CD8-positive, alpha-beta T cell (primary cell): ENCODE measurements at places on chromosomes 6 and 20.

DNA sequence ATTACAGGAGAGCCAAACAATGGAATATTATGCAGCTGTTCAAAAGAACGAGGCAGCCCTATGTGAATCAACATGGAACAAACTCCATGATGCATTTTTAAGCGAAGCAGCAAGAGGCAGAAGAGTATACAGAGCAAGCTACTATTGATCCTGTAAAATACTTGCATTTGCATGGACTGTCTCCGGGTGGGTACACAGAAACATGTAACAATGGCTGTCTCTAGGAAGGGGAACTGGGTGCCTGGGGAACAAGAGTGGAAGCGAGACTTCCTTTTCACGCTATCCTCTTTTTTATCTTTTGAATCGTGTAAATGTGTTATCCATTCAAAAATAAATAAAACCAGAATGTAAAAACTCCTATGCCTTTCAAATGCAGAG, 93.3 kb upstream of the SIRPA start:
- DNase-seq, result no peak

DNA sequence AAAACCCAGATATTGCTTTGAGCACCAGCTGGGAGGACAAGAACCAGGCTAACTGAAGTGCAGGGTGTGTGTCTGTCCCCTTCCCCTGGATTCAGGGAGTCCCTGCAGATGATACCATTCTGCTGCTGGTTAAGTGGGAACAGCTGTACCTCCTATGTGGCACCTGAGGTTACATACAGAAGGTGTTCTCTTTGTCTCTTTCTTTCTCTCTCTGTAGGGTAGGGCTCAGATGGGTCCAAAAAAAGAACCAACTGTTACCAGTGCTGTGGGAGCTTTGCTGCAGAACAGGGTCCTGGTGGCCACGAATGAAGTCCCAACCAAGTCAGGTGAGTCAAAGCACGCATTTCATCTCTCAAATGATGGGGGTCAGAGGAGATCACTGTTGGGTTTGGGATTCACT, 38.6 kb downstream of the ZC2HC1B start:
- no peak for DNase-seq

- DNase-seq, result no peak
Observed at GRCh38 chr6:134921721-134922261, 28.1 kb downstream of the ALDH8A1 start.

DNA sequence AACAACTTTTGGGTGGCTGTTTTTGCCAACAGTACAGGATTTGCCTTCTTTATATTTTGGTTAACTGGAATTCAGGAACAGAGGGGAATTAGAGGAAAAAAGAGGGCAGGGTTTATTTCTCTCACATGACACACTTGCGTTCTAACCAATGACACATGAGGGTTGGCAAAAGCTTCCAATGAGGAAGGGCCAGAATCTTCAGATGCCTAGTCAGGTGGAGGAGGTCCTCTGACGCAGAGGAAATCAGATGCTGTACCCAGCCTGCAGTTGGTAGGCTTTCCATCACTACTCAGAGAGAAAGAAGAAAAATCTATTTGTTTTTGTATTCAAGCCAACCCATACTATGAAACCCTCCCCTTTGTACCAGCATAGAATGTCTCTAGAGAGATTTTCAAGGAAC, 20.8 kb downstream of the TM9SF4 start:
- no peak for DNase-seq

DNA sequence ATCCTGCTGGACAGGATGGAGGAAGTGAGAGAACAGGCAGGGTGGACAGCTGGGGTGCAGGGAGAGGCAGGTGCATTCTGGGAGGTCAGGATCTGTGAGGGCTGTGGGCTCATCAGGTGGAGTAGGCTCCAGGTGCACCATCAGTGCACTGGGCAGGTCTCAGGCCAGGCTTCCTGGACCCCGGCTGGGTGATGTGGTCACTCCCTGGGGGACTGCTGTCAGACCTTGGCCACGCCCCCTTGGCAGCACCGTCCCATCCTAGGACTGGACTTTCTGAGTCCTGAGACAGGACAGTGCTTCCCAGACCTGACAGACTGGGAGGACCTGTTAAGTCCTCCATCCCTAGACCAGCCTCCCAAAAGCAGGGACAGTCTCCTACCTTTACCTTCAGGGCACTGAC, 626.7 kb upstream of the DEFB115 start:
- DNase-seq, result no peak

- no peak for DNase-seq
Observed at GRCh38 chr6:24644377-24644776, 1.6 kb downstream of the KIAA0319 start.

DNA sequence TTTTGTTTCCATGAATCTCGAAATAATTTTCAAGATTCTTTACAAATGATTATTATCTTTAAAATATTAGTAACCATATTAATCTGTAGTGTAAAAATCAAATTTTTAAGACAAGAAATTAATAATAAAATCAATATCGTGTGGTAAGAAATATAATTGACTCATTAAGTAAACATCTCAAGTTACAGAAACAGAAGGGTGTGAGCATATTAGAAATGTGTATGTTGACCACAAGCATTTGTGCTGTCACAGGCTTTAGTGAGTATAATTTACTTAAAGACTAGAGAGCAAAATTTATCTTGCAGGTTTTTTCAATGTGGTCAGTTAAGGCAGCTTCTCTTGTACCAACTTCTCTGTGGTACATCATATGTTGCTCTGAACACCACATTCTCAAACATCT, 566.5 kb upstream of the IRAK1BP1 start:
- no peak for DNase-seq

DNA sequence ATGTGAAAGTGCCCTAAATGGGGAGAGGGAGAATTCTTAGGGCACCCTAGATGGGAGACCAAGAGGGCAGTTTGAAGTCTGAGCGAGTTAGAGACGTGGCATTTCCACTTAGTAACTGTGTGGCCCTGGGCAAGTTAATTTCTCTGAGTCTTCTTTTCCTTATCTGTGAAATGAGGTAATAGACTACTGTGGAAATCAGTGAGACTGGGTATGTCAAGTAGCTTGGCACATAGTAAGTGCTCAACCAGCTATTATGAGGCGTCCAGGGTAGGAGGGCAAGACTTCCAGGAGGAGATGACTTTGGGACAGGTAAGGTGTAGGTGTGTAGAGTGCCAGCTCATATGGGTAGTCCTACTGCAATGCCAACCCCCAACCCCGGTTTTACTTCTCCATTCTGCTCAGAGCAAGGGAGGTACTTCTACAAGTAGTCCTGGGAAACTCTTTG, 770 bp downstream of the KIF3B start:
- DNase-seq, result no peak

GRCh38 chr20:9403448-9403847, 110.9 kb upstream of the LAMP5 start:
- no peak for DNase-seq

GRCh38 chr6:26524722-26525370, 13.3 kb upstream of the HMGN4 start:
- DNase-seq, result no peak

DNA sequence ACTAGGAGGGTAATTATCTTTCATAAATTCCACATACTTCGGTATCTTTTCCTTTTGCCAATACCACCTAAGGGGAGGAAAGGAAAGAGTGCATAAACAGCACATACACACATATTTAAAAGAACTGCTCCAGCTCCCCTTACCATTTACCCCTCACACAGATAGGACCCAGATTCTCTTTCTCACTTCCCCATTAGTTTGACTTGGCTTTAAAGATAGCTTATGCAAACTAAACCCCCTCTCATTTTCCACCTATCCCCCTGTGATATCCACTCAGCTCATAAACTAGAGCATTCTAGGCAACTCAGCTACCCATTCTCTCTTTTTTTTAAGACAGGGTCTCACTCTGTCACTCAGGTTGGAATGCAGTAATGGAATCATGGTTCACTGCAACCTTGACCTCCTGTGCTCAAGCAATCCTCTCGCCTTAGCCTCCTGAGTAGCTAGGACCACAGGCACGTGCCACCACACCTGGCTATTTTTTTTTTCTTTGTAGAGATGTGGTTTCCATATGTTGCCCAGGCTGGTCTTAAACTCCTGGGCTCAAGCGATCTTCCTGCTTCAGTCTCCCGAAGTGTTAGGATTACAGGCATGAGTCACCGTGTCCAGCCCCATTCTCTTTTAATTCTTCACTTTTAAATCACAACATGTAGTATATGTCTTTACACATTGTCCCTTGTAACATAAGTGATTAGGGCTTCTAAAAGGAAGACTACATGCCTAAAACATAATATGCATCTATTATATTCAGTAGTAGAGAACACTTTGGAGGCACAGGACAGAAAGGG, 4.0 kb downstream of the FUCA2 start:
- DNase-seq, result no peak

DNA sequence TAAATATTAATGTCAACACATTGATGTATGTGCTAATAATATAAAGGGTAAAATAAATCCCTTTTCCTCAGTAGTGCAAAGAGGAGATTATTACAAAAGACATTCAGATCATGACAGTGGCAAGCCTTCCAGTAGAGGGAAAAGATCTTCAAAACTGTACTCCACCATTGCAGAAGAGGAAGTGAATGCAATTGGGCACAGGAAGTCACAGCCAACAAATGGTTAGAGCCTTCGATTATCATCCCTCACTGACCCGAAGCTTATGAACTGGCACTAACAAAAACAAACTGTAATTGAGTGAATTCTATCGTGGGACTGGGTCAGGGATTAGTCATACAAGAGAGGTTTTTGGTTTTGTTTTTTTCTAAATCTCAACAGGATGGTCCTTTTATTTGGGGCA, 39.3 kb upstream of the SCGN start:
- DNase-seq, result no peak

DNA sequence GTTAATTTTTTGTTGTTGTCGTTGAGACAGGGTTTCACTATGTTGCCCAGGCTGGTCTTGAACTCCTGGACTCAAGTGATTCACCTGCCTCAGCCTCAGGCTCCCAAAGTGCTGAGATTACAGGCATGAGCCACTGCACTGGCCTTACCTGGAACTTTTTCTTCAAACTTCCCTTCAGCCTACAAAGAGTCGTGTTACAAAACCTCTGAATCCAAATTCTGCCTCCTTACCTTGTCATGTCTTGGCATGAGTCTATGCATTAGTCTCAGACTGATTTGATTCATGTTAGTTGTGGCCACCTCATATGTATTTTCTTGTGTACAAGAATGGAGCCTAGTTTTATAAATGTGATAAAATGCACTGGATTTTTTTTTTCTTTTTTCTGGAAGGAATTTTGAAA, 172.1 kb downstream of the PRL start:
- no peak for DNase-seq

GRCh38 chr6:121828146-121828886, 392.9 kb downstream of the GJA1 start:
- no peak for DNase-seq

DNA sequence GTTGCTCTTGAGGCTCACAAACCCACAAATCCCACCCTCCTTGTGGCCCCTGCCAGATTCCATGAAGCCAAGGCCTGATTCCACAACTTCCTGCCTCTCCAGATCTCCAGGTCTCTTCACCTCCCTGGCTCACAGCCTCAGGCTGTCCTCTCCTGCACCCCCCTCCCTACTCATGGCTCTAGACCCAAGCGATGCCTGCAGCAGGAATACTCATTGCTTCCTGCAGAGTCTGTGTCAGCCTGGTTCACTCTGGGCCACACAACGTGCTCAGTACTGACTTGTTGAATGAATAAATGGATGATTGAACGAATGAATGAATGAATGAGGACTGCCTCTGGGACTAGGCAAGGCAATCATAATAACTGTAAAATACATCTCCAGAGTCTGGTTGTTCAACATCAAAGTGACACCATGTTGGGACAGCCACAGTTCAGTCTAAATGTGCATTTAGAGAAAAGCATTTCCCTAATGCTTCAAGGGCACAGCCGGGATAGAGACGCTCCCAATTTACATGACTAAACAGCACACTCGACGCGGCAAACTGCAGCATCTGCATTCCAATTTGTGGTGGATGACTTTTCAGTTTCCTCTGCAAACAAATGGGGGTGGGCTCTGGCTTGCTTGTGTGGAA, 139.9 kb downstream of the GRM4 start:
- no peak for DNase-seq

GRCh38 chr20:4091490-4092479, 76.4 kb upstream of the RNF24 start:
- DNase-seq, result peak; percentile 12
